ENCODE measurements at places on chromosomes 1 and 21.

DNA sequence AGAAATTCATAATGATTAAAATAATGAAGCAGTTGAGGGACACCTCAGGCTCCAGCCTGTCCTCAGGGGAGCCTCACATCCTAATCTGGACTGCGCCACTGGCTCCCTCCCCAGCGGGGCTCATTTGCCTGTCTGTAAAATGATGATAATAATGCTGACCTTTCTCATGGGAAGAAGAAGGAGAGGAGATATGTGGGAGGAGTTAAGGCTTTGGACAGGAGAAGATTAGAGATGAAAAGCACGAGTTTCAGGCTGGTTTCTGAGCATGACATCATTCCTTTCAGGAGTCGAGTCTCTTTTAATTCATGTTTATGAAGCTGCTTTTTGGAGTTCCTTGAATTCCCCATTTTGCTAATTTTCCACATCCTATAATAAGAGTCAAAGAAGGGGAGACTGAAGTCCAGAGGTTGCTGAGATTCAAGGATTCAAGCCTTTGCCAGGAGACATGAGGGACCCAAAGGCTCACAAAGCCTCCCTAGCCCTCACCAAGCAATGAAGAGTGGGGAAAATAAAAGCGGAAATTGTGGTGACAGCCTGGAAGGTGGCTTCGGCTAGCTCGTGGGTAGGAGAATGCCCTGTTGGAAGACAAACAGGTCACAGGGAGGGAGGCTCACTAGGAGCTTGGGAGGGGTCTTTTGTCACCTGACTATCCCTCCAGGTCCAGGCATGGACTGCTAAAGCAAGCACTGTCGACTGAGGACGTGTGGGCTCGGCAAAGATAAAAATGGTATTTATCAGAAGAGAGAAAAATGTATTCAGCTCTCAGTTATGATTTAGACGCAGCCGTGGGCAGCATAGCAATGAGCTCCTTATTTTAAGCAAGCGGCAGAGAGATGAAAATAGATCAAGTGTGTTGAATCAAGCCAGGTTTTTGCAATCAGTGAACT lies 27.5 kb upstream of the STMN1 start:
- DNase-seq, result no peak

DNA sequence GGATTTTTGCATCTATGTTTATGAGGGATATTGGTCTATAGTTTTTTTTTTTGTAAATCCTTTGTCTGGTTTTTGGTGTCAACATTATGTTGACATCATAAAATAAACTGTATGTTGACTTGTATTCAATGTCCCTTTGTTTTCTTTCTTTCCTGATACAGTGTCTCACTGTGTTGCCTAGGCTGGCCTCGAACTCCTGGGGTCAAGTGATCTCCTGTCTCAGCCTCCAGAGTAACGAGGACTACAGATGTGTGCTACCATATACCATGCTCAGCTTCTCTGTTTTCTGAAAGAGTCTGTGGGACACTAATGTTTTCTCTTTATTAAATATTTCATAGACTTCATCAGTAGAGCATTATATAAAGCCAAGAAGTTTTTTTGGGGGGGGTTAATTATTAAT lies 18.3 kb downstream of the MAN1C1 start:
- DNase-seq, result no peak

DNA sequence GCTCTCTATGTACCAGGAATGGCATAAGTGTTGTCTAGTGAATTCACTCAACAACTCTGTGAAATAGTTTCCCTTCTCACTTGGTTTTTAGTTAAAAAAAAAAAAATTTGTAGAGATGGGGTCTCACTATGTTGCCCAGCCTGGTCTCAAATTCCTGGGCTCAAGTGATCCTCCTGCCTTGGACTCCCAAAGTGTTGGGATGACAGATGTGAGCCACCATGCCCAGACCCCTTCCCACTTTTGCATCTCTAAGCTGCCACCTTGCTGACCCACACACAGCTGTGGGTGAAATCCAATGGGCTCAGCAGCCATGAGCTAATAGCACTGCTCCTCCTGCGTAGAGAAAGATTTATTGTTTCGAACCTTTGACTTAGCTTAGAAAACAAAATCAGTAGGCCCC lies 33.5 kb downstream of the NEK2 start:
- no peak for DNase-seq

- no peak for DNase-seq
These were observed 8.3 kb downstream of the PLEKHG5 start for GRCh38 chr1:6483017-6483760.

DNA sequence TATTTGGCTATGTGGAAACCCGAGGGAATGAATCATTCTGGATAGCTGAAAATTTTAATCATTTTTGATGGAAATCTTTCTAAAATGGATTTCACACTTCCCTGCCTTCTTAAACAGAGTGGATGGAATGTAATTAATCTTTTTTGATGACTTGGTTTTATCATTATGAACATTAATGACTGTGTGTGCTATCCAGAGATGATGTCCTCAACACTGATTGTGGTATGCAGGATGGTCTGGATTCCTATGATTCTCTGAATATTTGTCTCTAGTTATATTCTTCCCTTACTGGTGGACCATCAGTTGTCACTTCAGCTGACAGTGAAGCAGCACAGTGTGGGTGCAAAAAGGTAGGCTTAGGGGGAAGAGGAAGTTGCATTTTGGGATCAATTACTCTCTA lies 513.5 kb downstream of the LMO4 start:
- no peak for DNase-seq

DNA sequence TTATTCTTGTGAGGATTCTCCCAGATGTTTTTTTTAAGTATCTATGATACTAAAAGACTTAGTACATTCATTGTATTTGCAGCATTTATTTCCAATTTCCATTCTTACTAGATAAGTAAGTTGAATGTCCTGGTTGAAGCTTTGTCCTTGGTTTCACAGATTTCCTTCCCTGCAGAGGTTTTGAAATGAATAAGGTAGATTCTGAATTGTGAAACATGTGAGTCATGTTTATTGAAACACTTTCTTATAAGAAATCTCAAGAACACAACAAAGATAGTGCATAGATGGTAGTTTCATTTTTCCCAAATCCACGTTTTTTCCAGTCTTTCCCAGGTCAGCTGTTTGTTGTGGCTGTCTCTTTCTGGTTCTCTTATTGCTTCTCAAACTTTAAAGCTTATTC lies 24.8 kb downstream of the GABPA start:
- no peak for DNase-seq

GRCh38 chr1:17289721-17290120 lies 18.3 kb upstream of the PADI4 start:
- no peak for DNase-seq

All from renal pelvis (tissue), 12 donors.